Suppressor macrophage treated with lipopolysaccharide for 1 hour (primary cell): ENCODE measurements at places on chromosomes 6 and 20.

- DNase-seq: peak; percentile 94
Observed at GRCh38 chr6:33018904-33019303, 9.5 kb upstream of the HLA-DOA start.

DNA sequence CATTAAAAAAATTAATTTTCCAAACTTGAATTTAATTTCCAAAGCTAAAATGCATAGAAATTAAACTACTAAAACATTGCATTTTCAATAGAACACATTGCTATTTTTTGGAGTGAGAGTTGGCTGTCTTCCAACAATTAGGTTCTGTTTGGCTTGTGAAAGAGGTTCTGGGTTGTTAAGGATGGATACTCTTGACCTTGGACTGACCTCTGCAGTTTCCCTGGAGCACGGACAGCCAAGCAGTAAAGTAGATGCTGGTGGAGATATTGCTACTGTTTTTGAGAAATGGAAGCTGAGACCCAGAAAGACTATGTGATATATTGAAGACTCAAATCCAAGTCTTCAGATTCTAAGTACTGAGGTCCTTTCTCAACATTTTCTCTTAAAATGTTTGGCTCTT lies 95.9 kb upstream of the CHD6 start:
- no peak for DNase-seq

- DNase-seq: no peak
Observed at GRCh38 chr6:160101277-160102205, 20.1 kb upstream of the SLC22A1 start.

GRCh38 chr6:77883851-77884250 lies 231.0 kb downstream of the MEI4 start:
- DNase-seq: no peak

DNA sequence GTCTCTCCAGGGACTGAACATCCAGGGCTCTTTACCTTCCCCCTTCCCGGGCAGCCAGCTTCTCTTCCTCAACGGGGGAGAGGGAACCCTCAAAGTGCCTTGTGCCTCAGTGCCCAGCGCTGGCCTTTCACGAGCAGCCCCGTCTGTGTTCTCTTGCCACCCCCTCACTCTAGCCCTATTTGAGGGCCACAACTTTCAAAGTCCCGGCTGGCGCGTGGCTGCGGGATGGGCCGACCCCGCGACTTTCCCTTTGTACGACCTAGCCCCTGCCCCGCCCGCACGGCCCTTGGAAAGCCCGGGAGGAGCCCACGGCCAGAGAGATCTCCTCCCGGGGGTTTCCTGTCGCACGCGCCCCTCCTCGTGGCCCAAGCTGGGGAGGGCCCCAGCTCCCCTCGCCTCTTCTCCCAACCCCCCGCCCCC lies 559 bp downstream of the SCRT2 start:
- DNase-seq: no peak

- DNase-seq: no peak
Observed at GRCh38 chr6:19535351-19535750, 301.8 kb upstream of the ID4 start.

DNA sequence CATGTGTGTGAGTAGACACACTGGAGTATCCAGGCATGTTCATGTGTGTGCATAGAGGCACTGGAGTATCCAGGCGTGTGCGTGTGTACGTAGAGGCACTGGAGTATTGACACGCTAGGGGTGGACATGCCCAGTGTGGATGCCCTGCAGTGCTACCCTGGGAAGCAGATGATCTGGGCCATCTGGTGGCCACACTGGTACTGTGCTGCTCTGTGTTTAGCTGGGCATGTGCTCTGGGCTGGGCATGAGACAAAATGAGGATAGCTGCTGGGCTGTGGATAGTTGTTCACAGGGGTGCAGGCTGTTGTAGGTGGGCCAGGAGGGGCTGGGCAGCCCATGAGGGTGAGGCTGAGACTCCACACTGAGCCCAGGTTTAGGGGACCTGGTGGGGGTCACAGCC lies 24.0 kb upstream of the NPBWR2 start:
- DNase-seq: peak; percentile 7

- peak; percentile 51 for DNase-seq
Observed at GRCh38 chr6:135938576-135939207, 87.2 kb downstream of the PDE7B start.

DNA sequence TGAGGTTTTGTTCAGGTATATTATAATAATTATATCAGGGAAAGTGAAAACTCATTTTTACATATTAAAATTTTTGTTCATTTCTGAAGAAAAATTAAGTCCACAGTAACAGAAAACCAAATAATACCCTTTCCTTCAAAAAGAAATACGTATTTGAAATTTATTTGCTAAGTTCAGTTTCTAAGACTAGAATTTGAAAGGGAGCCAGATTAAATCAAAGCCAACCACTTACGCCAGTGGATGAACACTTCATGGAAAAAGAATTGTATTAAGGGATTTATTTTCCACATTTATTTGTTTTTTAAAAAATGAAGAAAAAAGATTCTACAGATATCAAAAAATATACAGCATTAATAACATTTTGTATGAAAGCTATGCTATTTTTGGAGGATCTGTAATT lies 654.4 kb downstream of the EYS start:
- no peak for DNase-seq

DNA sequence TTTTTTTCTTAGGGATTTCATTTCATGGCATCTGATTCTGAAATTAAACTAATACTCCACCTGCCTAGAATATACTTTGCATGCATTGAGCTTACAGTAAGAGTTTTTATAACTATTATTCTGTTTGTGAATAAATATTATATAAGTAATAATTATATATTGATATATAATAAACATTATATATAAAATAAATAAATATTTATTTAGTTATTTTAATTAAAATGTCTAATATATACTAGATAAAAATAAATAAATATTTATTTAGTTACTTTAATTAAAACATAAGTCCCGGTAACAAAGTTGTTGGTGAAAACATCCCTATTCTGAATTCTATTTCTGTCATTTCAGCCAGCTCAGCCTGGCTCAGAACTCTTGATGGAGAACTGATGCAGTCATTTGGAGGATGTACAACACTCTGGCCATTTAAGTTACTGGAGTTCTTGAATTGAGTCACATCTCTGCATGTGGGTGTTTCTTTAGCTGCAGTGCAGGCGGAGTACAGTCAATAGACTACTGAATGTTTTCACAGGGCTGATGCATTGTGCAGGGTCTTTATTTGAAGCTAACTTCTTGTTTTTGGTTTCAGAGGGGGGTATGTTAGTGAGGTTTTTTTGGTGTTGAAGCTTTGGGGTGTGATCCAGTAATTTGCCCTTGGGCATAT lies 508.9 kb upstream of the ADGRB3 start:
- no peak for DNase-seq

- DNase-seq: no peak
Observed at GRCh38 chr6:78605909-78606446, 261.4 kb upstream of the IRAK1BP1 start.

DNA sequence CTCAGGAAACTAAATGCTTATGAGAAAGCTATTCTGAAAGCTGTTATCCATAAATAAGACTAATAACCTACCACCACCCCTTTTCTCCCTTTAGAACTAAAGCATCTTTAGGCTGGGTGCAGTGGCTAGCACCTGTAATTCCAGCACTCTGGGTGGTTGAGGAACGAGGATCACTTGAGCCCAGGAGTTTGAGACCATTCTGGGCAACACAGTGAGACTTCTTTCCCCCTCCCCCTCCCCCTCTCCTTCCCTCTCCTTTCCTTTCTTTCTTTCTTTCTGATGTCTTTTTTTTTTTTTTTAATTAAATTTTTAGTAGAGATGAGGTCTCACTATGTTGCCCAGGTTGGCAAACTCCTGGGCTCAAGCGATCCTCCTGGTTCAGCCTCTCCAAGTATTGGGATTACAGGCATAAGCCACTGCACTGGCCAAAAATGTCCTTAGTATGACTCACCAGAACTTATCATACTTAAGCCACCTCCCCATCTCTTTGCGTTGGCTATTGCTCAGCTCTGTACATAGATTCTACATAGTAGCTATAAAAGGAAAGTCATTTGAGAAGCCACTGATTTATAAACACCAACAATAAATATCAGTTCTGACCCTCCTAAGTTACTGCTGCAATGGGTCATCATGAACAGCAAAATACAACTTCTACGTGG lies 54.8 kb upstream of the SPDEF start:
- peak; percentile 52 for DNase-seq

DNA sequence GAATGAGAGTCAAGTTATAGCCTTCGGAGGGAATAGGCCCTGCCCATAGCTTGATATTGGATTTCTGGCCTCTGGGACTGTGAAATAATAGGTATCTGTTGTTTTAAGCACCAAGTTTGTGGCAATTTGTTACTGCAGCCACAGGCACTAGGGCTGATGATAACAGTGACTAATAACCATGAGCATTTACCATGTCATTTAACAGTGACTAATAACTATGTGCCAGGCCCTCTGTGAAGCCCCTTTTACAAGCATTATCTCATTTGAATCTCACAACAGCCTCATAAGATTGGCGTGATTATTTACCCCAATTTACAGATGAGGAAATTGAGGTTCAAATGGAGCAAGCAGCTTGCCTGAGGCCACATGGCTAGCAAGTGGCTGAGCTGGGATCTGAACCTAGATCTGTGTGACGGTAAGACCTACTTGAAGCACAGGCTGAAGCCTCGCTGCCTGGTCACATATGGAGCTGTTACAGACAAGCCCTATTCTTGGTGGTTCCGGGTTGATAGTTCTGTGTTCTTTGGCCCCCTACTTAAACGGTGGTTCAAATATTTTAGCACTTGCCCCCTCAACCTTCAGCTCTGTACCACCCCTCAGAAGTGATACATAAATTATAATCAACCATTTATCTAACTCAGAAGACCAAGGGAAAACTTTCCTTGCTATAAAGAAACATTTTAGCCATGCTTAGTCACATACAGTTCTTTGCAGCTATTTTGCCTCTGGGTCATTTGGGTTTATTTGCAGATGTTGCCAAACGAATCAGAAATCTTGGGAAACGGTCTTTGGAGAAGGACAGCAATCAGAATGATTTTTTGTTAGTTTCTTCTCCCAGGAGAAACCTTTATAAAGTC lies 98.3 kb downstream of the ELOVL5 start:
- DNase-seq: peak; percentile 69

DNA sequence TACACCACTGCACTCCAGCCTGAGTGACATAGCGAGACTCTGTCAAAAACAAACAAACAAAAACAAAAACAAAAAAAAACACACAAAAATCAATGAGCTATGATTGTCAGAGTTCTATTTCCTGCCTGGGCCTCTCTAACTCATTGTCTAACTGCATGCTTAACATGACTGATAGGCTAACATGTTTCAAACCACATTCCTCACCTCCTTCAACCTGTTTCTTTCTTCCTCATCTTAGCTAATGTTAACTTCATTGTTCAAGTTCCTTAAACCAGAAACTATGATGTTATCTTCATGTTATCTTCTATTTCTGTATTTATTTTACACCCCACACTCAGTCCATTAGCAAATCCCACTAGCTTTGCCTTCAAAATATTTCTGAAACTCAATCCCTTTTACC lies 41.5 kb downstream of the BEND6 start:
- no peak for DNase-seq

DNA sequence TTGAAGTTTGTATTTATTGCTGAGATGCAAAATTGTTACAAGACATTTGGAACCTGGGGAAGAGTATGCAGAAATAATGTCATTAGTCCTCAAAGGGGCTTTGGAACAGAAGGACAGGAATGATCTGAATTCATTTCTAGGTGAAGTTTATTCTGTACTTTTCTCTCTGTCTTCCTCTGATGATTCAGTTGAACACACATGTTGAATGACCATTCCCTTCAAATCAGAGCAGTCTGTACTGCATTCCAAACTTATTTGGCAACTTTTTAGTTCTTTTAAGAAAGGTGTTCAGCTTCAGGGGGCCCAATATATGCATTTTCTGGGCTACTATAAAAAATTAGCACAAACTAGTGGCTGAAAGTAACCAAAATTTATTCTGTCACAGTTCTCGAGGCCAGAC lies 213.9 kb upstream of the LAMP5 start:
- DNase-seq: no peak

DNA sequence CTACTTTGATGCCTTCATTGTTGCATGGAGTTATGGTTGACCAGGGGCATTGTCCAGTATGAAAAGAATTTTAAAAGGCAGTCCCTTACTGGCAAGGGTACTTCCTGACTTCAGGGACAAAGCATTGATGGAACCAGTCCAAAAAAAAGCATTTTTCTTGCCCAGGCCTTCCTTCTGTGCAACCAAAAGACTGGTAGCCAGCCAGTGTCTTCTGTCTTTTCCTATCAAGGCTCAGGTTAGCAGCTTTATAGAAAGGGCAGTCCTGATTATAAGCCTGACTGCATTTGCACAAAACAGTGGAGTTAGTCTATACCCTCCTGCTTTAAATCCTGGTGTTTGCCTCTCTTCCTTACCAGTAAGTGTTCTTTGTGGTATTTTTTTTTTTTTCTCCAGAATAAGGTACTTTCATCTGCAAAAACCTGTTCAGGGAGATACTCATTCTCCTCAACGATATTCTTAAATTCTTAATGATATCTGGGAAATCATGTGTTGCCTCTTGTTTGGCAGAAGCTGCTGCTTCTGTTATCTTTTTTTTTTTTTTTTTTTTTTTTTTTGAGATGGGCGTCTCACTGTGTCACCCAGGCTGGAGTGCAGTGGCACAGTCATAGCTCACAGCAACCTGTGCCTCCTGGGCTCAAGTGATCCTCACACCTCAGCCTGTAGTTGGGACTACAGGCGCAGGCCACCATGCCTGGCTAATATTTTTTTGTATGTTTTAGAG lies 33.9 kb downstream of the SCAF8 start:
- DNase-seq: no peak

DNA sequence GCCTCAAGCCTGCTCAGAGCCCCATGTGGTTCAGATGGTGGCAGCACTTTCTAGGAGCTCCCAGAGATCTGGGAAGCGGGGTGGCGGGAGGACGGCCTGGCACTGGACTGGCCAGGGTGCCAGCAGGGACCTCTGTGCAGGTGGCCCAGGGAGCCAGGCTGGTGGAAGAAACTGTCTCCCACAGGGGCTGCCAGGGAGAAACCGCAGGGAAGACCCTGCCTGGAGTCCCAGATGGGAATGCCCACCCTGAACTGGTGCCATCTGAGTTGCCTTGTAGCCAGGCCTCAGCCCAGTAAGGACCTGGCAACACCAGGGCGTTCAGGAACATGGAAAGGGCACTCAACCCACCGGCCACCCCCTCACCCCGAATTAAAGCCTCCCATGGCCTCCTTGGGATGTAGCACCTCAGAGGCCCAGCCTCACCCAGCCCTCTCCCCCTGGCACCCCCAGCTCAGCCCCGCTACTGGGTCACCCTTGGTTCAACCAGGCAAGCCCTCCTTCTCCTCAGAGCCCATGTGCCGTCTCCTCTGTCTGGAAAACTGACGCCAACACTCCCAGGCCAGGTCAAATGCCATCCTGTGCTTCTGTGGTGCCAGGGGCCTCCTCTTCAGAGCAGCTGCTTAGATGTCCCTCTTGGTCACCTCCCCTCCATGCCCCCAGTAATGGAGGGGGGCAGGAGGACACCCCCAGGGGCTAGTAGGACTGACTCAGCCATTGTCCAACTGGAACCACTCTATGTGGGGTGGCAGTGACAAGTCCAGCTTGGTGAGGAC lies 5.9 kb upstream of the C20orf144 start:
- no peak for DNase-seq

DNA sequence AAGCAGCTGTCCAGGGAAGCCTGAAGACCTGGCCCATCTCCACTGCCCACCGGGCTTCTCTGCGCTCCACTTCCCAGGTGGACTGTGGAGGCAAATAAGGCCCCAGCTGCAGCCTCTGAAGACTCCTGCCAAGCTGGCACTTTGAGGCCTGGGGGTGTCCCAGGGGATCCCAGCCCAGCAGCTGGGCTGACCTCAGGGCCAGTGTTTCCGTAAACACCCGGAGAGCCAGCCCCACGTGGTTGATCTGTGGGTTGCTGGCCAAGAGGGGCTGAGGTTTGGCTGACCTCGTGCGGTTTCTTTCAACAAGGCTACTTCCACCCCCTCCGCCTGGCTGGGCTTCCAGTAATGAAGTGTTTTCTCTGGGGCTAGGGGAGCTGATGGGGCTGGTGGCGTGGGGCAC lies 12.4 kb upstream of the CCN5 start:
- DNase-seq: peak; percentile 75
